ENCODE measurements at places on chromosomes 4 and X.
A peak's percentile ranks its signal among the peaks of the same experiment; 100 is the strongest.

DNA sequence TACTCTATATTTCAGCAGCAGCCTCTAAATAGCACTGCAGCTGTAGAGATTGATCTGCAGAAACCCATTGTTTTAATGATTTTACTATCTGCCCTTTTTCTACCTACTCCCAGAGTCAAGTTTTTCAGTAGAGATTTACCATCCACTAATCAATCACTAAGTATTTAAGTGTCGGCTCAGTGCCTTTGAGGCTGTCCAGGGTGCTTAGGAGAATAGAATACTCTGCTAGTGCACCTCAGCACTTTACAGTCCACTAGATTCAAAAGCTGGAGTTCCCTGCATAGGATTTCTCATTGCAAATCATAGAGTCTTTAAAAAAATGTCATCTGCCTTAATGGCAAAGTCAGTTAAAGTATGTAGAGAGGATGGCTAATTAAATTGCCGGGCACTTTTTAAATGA, 29.6 kb upstream of the ANAPC4 start:
- H3K4me1 ChIP-seq = no peaks in the 10 kb centered on the region
- no peak overlapping the region for H3K4me3 ChIP-seq
- H3K36me3 ChIP-seq = peaks cover 8% of the 10 kb centered on the region

DNA sequence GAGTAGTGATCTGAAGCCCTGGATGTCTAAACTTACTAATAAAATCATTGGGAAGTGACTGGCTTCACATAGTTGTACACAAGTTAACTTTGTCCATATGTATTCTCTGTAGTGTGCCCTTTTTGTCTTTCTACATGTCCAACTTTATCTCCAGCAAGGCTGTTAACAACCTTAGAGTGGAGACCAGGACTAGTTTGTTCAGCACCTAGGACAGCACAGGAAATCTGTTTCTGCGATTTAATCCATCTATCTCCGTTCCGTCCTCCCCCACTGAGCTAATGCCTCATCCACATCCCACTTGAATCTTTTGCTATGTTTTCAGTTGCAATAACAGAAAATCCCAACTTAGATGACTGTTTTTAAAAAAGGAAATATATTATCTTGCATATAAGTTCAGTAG, 3.4 kb upstream of the ARR3 start:
- no peak overlapping the region for H3K27ac ChIP-seq
- no peaks in the 10 kb centered on the region for H3K27me3 ChIP-seq
- no peaks in the 10 kb centered on the region for H3K36me3 ChIP-seq
- no peaks in the 10 kb centered on the region for H3K4me1 ChIP-seq

- H3K27me3 ChIP-seq = peaks cover 7% of the 10 kb centered on the region
- H3K4me3 ChIP-seq = no peak overlapping the region
- H3K4me1 ChIP-seq = no peaks in the 10 kb centered on the region
- no peaks in the 10 kb centered on the region for H3K36me3 ChIP-seq
- no peak for DNase-seq
- H3K27ac ChIP-seq = no peak overlapping the region
These were observed 290.4 kb downstream of the GLUD2 start for GRCh38 chrX:121337816-121338215.

DNA sequence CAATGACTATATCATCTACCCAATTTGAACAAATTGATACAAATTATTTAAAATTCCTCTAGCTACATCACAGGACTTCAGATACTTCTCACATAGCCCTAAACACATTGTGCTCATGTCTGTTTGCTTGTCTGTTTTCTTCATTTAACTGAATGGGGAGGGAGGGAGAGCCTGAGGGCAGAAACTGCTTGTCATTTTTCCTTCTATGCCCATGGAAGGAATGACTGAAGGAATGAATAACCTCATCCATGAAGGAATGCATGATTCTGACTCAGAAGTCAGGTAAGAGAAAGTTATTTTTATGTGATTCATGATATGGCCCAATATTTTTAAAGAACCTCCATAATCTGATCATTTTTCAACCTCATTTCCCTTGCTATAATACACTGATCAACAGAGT, 418.0 kb upstream of the PITX2 start:
- no peaks in the 10 kb centered on the region for H3K27me3 ChIP-seq
- H3K4me3 ChIP-seq = no peak overlapping the region

GRCh38 chr4:8025668-8026067, 86.0 kb upstream of the AFAP1 start:
- no peak overlapping the region for H3K27ac ChIP-seq
- no peak for DNase-seq
- no peak overlapping the region for H3K4me3 ChIP-seq
- no peaks in the 10 kb centered on the region for H3K27me3 ChIP-seq
- peaks cover 3% of the 10 kb centered on the region for H3K36me3 ChIP-seq
- H3K4me1 ChIP-seq = no peaks in the 10 kb centered on the region

GRCh38 chr4:177057186-177057585, 252.5 kb upstream of the NEIL3 start:
- no peak for DNase-seq
- H3K4me1 ChIP-seq = no peaks in the 10 kb centered on the region
- H3K36me3 ChIP-seq = no peaks in the 10 kb centered on the region
- H3K27me3 ChIP-seq = no peaks in the 10 kb centered on the region

- DNase-seq = no peak
- H3K27ac ChIP-seq = no peak overlapping the region
- H3K4me3 ChIP-seq = no peak overlapping the region
- H3K36me3 ChIP-seq = no peaks in the 10 kb centered on the region
These were observed 161.2 kb upstream of the AGTR2 start for GRCh38 chrX:116009346-116009745.

GRCh38 chr4:92477298-92477697, 173.5 kb downstream of the GRID2 start:
- no peaks in the 10 kb centered on the region for H3K36me3 ChIP-seq
- no peak for DNase-seq
- no peak overlapping the region for H3K4me3 ChIP-seq

DNA sequence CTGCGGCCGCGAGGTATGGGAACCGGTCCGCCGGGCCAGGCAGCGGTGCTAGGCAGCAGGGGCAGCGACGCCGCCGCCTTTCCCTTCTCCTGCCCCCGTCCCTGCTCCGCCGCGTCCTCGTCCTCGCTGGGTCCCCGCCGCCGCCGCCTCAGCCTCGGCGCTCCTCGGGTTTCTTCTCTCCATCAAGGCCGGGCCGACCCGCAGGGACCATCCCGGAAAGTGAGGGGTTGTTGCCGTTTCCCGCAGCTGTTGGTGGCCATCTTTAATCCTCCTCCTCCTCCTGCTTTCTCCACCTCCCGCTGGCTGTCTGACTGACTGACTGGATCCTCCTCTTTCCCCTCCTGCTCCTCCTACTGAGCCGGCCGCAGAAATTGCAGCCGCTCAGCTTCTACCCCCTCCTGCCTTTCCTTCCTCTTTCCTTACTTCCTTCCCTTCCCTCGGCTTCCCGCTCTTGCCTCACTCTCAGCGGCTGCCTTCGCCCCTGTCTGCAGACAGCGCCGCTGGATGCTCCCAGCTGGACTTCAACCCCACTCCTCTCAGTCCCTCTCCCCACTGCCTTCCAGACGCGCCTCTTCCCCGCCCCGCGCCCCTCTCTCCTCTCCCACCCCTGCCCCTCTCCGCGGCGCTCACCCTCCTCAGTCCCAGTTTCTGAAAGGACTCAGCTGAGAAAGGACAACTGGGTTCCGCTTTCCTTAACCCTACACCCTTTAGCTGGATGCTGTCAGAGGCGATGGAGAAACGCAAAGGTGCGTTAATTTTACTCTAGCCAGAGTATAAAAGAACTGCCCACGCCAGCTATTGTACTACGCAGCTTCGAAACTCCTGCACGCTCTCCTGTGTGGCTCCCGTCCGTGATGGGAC, at the start of gene WDFY3:
TSS of gene WDFY3 (minus strand) at position 309 of the 861 bp plus-strand sequence. CDS start 106,099 bp downstream, outside the sequence.
- H3K36me3 ChIP-seq = no peaks in the 10 kb centered on the region
- no peak within 1 kb of the TSS for H3K27ac ChIP-seq
- H3K4me3 ChIP-seq = peak within 1 kb of the TSS; percentile 77
- DNase-seq = no peak
- peaks cover 16% of the 10 kb centered on the region for H3K27me3 ChIP-seq
- H3K4me1 ChIP-seq = peaks cover 11% of the 10 kb centered on the region

DNA sequence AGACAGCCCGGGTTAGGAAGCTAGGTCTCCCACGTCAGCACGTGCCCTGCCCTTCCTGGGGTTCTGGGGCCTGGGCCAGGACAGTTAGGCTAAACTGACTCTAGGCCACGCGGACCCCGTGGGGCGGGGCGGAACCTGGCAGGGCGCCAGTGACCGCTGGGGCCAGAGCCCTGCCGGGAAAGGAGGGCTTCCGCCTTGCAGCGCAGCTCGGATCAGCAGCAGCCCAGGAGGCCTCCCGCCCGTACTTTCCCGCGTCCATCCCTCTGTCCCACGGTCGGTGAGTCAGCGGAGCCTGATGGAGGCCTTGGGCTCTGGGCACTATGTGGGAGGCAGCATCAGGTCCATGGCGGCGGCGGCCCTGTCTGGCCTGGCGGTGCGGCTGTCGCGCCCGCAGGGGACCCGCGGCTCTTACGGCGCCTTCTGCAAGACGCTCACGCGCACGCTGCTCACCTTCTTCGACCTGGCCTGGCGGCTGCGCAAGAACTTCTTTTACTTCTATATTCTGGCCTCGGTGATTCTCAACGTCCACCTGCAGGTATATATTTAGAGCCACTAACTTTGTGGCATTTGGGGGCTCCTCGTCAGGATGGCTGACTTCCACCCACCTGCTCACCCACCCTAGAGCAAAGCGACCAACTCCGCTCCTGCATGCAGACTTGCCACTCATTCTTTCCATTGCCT, at the start of gene SMIM10:
TSS of gene SMIM10 (plus strand) at position 191 of the 681 bp plus-strand sequence. CDS start at position 296, 105 bp downstream.
- no peak for DNase-seq
- peak within 1 kb of the TSS; percentile 66 for H3K4me3 ChIP-seq
- peaks cover 2% of the 10 kb centered on the region for H3K36me3 ChIP-seq
- peaks cover 11% of the 10 kb centered on the region for H3K4me1 ChIP-seq
- H3K27ac ChIP-seq = no peak within 1 kb of the TSS

DNA sequence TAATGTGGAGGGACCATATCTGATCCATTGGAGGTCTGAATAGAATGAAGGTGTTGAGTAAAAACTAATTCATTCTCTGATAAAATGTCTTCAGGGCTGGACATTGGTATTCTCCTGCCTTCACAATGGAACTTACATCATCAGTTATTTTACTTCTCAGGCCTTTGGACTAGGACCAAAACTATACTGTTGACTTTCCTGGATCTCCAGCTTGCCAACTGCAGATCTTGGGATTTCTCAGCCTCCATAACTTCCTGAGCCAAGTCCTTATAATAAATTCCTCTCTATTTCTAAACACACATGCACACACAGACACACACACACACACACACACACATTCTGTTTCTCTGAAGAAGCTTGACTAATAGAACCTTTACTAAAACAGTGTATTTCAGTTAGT, 1858.6 kb upstream of the ADGRL3 start:
- no peaks in the 10 kb centered on the region for H3K27me3 ChIP-seq
- no peak for DNase-seq
- no peak overlapping the region for H3K4me3 ChIP-seq

- peaks cover 14% of the 10 kb centered on the region for H3K4me1 ChIP-seq
- H3K36me3 ChIP-seq = peaks cover 16% of the 10 kb centered on the region
- H3K27ac ChIP-seq = no peak overlapping the region
- H3K27me3 ChIP-seq = peaks cover 42% of the 10 kb centered on the region
- DNase-seq = no peak
These were observed 8.9 kb downstream of the LEF1 start for GRCh38 chr4:108159845-108160244.

- no peaks in the 10 kb centered on the region for H3K27me3 ChIP-seq
- DNase-seq = no peak
- H3K27ac ChIP-seq = no peak overlapping the region
- no peaks in the 10 kb centered on the region for H3K4me1 ChIP-seq
These were observed 74.2 kb downstream of the LIMCH1 start for GRCh38 chr4:41611881-41612871.

DNA sequence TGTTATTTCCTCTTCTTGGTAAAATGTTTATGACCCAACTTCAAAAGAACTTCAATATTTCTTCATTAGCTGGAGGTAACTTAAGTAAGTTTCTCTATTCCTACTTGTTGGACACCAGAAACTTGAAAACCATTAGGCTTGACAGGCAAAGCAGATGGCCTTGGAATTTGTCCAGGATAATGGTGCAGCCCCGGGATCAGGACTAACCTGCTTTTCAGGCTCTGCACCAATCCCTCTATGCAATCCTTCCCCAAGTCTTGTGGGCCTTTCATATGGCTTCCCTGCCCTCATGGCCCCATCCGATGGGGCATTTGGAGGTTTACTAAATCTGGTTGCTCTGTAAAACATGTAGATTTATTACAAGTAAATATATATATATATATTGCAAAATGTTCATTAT, 68.5 kb downstream of the SPINK2 start:
- no peak for DNase-seq
- peaks cover 29% of the 10 kb centered on the region for H3K4me1 ChIP-seq
- no peaks in the 10 kb centered on the region for H3K27me3 ChIP-seq
- peaks cover 3% of the 10 kb centered on the region for H3K36me3 ChIP-seq

DNA sequence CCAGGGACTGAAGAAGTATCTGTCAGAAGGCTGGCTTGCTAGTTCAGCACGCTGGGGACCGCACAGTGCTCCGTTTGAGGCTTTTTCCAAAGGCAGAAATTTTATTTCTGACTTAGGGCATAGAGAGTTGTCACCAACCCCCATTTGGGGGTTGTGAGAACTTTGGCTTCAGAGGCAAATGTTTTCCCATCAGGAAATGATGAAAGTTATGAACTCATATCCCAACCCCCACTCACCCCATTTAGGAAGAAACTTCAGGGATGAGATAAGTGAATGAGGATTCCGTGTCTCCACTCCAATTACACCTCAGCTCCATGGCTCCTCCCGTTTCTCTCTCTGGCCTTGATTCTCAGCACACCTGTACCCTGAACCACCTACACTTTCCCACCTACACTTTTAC, 4.3 kb upstream of the WDR13 start:
- no peak overlapping the region for H3K4me3 ChIP-seq
- no peak overlapping the region for H3K27ac ChIP-seq
- DNase-seq = no peak
- no peaks in the 10 kb centered on the region for H3K27me3 ChIP-seq
- peaks cover 8% of the 10 kb centered on the region for H3K4me1 ChIP-seq

DNA sequence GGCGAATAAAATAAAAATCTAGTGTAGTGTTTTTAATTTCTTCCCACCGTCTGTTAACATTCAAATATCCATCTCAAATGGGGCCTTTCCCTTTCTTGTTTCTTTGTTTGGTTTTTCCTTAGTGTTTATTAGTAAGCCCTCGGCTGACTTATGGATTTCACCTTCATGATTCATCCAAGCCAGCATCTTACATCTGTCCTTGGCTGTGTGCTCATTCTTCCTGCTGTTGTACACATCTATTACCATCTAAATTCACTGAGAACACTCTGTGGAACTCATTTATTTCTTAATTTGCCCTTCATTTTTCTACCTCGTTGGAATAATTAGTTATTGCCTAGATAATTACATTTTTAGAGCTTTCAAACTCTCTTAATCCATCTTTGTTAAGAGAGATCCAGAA, 84.9 kb downstream of the SPCS3 start:
- H3K27me3 ChIP-seq = no peaks in the 10 kb centered on the region
- no peak for DNase-seq
- peaks cover under 1% of the 10 kb centered on the region for H3K4me1 ChIP-seq

DNA sequence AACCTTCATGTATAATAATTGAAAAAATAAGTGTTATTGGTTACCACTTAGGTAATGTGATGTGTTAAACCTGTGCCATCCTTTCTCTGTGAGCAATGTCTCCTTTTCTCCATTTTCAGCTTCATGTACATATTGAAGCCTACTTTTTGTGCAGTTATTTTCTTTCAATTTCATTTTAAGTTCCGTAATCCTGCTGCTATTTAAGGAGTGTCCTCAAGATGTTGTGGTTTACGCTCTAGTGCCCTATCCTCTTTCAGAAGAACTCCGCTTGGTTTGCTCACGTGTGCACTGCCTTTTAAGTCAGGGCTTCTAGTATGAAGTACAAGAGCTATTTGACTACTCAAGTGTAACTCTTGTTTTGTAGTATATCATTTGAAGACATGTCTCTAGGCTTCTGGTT, 2253.2 kb upstream of the TENM3 start:
- H3K27me3 ChIP-seq = no peaks in the 10 kb centered on the region
- no peak overlapping the region for H3K4me3 ChIP-seq
- no peaks in the 10 kb centered on the region for H3K4me1 ChIP-seq
- H3K36me3 ChIP-seq = no peaks in the 10 kb centered on the region
- no peak for DNase-seq
- no peak overlapping the region for H3K27ac ChIP-seq

Data from central memory CD8-positive, alpha-beta T cell (primary cell).